ENCODE measurements at places on chromosomes 12 and 14. TPM values are rescaled to one million over a fixed set of nuclear protein-coding genes. Genes with fewer than 3 reads are reported as not detected.

GRCh38 chr14:67221248-67221981, 19.8 kb upstream of the PALS1 start:
- H3K4me1 ChIP-seq: peaks cover 19% of the 10 kb centered on the region
- no peaks in the 10 kb centered on the region for H3K27me3 ChIP-seq
- H3K27ac ChIP-seq: no peak overlapping the region
- H3K36me3 ChIP-seq: no peaks in the 10 kb centered on the region
- no peak for DNase-seq

DNA sequence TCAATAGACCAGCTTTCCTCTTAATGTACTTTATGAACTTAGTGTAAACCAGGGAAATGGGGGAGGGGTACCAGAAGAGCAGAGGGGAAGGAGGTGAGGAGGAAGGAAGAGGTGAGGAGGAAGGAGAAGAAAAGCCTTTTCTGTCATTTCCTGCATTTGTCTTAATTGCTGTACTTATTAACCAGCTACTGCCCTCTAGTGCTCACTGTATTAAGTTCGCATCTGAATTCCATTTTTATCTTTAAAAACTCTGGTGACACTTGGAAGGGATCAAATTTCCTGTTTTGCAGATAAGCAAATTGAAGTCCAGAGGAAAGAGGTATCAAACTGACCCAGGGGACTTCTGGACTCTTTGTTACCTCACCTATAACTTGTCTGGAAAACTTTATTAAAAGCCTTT, 22.2 kb downstream of the MANSC1 start:
- no peak for DNase-seq
- H3K4me1 ChIP-seq: no peaks in the 10 kb centered on the region
- peaks cover 9% of the 10 kb centered on the region for H3K36me3 ChIP-seq
- no peaks in the 10 kb centered on the region for H3K27me3 ChIP-seq
- no peak overlapping the region for H3K4me3 ChIP-seq

DNA sequence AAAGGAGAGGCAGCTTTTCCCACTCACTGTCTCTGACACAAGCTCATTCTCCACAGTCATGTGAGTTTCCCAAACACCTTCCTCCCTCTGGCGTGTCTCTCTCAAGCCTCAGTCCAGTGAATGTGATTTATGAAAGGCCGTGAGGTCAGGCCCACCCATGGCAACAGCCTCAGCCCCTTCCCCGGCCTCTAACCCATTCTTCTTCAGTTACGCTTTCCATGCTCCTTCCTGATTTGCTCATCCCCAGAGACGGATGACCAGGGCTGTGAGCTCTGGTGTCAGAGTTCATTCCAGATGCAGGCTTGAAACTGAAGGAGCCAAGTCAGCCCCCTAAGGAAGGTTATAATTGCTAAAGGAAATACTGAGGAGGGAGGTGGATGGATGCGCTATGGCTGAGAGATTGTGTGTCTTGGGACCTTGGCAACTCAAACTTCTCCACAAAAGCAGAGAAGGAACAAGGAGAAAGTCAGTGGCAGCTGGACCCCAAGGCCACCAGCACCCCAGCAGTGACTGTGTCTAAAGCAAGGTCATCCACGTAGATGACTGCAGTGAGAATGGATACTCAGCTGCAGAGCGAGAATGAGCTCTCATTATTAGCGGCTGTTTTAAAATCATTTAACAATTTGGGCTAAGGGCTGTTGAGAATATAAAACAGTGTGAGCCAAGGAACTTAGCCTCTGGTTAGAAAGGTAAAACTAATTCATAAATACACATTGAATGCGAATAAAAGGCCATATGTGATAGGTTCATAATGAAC, 84.1 kb downstream of the FBXL14 start:
- H3K4me1 ChIP-seq: no peaks in the 10 kb centered on the region
- no peak overlapping the region for H3K4me3 ChIP-seq
- H3K27me3 ChIP-seq: no peaks in the 10 kb centered on the region
- no peak for DNase-seq
- H3K27ac ChIP-seq: no peak overlapping the region

- no peak overlapping the region for H3K4me3 ChIP-seq
- H3K4me1 ChIP-seq: no peaks in the 10 kb centered on the region
Observed at GRCh38 chr12:23831739-23832138, 117.7 kb downstream of the SOX5 start.

GRCh38 chr12:46133751-46134150, 135.1 kb downstream of the SLC38A1 start:
- H3K27ac ChIP-seq: no peak overlapping the region
- H3K4me1 ChIP-seq: no peaks in the 10 kb centered on the region
- no peak overlapping the region for H3K4me3 ChIP-seq
- DNase-seq: no peak

The TSPAN8 gene
- not detected for total RNA-seq

The CLECL1 gene
- total RNA-seq: not detected

The ERG28 gene
- 7.5 TPM for total RNA-seq

The PLEK2 gene
- total RNA-seq: 0.66 TPM

The AMN gene
- not detected for total RNA-seq
